Stimulated activated CD8-positive, alpha-beta memory T cell treated with anti-CD3 and anti-CD28 coated beads, Interleukin-2, amount 100 ng/mL, for 1 hour (primary cell): ENCODE measurements at places on chromosomes 5 and 9.

DNA sequence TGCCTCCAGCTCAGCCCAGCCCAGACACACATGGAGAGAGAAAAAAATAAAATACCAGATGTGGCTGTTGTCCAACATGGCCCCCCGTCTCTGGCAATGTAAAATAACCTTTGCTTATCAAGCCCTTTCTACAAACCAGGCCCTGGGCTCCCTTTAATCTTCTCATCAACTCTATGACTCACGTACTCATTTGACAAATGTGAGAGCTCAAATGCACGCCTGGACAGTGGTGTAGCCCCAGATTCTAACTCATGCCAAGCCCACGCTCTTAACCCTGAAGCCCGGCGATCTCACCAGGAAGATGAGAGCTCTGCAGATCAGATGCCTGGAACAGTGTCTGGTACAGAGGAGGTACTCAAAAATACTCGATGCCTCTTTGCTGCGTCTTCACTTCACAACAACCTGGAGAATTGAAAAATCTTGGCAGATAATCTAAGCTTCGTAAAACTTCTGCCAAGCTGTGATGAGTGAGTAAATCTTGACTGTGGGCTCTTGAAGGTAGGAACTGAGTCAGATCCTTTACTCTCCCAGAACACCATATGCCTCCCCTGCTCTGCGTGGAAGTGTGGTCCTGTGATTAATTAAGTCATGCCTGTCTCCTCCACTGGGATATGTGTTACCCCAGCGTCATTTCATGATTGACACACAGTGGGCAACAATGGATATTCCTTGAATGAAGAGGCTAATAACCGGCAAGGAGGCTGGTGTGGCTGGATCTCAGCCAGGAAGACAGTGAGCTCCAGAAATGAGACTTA lies 102.0 kb upstream of the FSTL4 start:
- DNase-seq, result no peak

DNA sequence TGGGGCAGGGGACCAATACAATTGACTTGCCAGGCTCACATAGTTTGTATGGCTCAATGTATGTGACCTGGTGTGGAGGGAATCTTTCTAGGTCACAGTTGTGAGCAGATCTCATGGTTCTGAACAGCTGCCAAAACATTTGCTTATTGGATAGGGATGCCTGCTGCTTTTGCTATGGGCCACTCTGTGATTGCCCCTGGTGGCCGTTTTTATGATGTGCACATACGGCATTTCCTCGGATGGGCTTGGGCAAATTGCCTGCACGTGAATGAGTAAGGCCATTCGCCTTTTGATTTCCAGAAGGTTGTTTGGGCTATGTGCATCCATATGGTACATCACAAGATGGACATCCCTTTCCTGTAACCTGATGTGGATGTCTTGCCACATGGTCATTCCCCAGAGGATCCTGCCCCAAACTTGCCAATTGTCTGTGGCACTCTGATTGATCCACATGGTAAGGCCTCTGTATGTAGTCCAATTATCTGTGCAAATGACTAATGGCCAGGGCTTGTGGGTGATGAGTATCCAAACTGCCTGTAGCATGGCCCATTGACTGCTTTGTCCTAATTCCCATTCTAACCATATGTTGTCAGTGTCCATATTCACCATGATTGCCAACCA lies 10.7 kb upstream of the SLC22A4 start:
- no peak for DNase-seq

- DNase-seq, result no peak
Observed at GRCh38 chr5:95048628-95049027, 236.3 kb downstream of the MCTP1 start.

DNA sequence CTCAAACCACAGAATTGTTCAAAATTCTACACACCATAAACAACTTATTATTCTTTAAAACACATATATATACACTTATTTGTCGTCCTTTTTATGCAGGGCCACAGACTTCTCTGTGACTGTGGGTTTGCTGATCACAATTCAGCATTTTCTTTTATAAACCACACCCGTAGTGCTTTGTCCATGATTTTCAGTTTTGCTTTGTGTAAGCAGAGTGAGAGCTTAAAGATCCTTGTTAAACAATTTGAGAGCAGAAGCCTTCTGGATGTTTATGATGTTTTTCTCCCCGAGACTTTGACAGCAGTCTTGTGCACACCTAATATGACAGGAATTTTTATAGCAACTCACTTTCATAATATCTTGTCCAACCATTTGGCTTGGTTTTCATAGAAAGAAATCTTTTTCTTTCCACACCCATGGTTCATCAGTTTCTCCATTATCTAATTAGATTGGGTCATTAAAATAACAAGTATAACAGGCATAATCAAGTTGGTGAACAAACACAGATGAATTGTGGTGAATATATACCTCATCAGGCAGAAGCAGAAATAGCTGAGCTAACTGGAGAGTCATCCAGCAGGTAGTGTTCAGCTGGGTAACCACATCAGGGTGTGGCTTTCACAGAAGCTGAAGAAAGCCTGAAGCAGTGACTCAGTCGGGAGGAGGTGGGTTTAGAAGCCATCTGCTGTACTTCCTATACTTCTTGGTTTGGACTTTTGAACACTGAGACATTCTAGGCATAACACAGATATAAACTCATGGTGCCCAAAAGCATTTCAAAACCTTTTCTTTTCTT lies 232.8 kb downstream of the DOCK8 start:
- peak; percentile 38 for DNase-seq

- DNase-seq, result no peak
Observed at GRCh38 chr5:143019614-143020515, 249.7 kb downstream of the ARHGAP26 start.

DNA sequence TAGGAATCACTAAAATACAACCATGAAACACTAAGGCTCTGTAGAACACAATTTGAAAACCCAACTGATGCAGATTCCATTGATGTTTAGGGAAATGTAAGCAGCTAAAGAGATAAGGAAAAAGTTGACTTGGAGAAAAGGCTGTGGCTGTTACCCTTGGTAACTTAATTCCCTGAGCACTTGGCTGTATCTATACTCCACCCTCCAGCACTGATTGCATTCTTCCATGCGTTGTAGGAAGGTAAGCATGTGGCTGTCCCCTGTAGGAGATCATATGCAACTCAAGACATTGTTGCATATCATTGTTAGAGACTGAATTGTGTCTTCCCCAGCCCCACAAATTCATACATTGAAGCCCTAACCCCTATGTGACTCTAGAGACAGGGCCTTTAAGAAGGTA lies 184.5 kb downstream of the CEMIP2 start:
- DNase-seq, result no peak

- no peak for DNase-seq
Observed at GRCh38 chr5:80780761-80781285, 126.0 kb upstream of the DHFR start.
